ENCODE measurements at places on chromosomes 16 and 17.

DNA sequence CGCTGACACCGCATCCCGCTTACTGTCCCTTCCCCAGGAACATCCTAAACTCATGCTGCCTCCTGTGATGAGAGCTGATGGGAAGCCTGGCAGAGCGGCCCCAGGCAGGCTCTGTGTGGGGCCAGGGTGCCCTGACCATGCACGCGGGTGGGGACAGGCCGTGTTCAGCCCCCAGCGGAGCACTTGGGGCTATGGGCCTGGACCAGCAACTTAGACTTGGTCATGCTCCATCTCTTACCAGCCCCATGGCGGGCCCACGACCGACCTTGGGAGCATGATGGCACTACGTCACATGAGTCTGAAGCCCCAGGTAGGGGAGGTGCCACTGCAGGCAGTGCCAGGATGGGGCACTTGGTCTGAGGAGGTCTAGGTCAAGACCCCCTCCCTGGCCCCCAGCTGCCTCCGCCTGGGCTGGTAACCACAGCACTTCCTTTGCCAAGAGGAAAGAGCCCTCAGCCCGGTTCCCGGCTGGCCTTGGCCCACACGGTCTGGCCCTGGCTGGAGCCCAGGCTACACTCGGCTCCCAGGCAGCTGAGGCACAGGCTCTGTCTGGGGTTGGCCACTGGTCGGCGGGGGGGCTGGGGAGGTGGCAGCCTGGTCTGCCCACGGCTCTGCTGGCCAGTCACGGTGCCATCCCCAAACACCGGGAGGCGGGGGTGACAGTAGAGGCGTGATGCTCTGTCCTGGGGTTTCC, 25.7 kb downstream of the BAHCC1 start:
- DNase-seq, result no peak

GRCh38 chr16:72425571-72426341, 253.8 kb upstream of the PMFBP1 start:
- no peak for DNase-seq

DNA sequence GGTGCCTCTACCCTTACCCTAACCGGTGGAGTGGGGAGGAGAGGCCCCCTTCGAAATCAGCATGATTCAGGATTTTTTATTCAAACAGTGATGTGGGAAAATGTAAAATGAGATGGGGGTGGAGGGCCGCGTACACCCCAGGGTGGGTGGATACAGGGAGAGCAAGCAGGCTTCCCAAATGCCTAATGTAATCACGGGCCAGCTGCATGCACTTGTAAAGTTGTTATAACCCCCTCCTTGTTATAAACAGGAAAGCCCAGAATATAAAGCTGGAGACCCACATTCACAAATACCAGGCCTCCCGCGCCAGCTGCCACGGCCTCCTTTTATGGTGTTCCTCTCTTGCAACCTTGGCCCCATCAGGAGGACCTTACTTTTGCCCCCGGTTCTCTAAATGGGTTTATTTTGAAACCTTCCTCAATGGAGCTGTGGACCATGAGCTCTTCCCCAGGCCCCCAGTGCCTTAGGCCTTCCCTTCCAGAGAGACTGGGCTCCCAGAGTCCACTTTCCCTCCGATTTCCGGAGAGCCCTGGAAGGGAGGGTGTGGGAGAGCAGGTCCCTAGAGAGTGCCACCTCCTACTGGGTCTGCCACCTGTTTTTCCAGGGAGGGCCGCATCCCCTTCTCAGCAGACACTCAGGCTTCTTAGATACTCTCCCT, 906 bp upstream of the FOXL1 start:
- DNase-seq, result peak; percentile 15

DNA sequence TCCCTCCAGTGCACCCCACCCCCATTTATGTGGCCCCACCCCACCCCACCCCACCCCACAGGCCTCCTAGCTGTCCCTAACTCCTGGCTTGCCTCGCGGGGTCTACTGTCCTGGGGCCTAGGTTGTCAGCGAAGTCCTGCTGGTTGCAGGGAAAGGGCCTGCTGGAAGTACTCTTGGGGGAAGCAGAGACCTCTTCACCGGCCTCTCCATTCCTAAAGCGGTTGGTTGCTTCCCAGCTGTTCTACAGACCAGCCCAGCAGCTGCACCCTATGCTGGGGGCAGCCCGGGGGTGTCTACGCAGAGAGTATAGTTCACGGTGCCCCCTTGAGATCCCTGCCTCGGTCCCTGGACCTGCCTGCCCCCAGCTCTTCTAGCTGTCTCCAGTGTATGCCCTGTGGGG, 56.2 kb downstream of the BAIAP2 start:
- no peak for DNase-seq

- DNase-seq, result no peak
These were observed 469.9 kb downstream of the HS3ST4 start for GRCh38 chr16:26161461-26162180.

GRCh38 chr16:2058872-2059271, 11.1 kb downstream of the TSC2 start:
- DNase-seq, result no peak

DNA sequence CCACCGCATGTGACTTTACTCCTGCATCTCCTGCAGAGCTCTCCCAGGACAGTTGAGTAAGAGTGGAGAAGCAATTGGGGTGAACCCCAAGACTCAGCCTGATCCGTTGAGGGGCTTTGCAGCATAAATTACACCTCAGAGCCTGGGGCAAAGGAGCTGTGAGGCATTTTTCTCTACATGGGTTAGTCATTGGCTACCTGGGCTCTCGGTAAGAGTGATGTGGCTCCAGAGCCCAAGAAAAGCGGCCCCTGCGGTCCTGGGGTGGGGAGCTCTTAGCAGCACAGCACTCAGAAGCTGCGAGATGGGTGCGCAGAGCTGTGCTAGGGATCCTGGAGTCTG, 40.4 kb upstream of the C16orf78 start:
- DNase-seq, result no peak

Data from NCI-H524 treated with DMSO at 0.1 percent for 48 hours (cell line).